ENCODE measurements at places on chromosomes 3 and 15.

DNA sequence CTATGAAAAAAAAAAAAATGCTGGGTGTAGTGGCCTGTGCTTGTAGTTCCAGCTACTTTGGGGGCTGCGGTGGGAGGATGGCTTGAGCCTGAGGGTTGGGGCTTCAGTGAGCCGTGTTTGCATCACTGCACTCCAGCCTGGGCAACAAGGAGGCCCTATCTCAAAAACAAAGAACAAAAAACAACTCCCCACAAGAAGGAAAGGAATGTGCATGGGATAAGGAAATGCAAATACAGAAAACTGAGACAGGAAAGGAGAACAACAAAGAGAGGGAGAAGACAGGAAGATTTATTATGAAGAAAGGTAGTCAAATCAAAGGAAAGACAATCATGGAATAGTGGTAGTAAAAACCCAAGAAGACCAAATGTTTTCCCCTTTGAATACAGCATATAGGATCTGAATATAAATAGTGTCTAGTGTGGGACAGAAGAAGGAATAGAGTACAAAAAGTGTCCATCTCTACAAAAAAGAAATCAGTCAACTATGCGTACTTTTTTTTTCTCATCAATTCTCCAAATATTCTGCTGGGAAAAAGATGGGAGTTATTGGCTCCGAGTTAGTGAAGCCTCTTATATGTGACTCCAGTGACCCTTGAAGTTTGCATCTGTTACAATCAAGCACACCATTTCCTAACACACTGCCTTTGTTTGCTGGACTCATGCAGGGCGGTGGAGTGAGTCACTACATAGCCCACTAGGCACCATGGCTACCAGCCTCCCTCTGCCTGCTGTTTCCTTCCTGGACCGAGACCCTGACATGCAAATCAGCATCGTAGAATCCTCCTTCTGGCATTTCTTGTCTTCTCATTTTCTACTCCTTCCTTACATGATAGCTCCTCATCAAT is 101.2 kb upstream of the PTX3 start:
- no peak for DNase-seq

GRCh38 chr15:60208709-60209108 is 189.1 kb downstream of the ANXA2 start:
- no peak for DNase-seq

DNA sequence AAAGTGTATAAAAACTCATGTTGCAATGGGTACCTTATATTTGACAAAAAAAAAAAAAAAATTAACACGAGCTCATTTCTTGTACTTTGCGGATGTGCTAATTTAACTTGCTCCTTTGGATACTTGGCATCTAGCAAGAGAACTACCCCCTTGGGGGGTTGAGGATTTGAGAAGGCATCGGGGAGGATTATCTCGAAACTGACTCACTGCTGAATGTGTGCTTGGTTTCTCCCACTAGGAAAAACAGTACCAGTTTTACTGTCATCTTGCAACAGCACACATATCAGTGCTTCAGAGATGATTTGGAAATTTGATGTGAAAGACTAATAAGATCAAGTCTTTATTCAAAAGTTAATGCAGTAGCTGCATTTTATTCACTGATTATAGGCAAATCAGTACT is 891 bp downstream of the EXOG start:
- no peak for DNase-seq

- no peak for DNase-seq
Measured at GRCh38 chr3:106473576-106474475, 605.0 kb upstream of the CBLB start.

DNA sequence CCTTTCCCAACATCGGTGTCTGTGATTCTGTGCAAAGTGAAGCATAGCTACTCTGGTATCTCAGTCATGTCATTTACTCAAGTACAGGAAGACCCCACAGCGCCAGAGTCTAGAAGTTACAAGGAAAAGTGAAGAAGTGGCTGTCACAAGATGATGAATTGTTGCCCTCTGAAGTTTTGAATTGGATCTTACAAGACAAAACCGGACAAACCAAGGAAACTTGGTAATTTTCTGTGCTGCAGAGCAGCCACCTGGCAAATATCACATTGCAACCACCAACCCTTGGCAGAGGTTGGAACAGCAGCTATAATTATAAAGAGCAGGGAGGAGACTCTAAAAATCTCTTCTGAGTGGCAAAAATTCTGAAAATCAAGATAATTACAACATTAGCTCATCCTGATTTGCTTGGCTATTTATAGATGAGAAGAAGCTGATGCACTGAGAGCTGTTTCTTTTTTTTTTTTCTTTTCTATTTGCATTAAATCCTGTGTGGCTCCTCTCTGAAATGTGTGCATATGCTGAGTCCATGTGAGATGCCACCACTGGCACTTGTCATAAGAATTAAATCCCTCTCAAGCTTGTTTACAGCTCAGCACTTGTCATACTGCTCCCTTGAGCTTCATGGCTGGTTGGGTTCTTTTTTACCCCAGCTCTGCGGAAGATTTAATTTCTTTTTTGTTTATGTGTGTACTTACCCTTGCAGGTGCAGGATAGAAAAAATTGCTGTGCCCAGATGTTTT is 68.0 kb upstream of the MNS1 start:
- DNase-seq: no peak
